B cell (primary cell): ENCODE measurements at places on chromosomes 13 and 19. TPM values are rescaled to one million over a fixed set of nuclear protein-coding genes. Genes with fewer than 3 reads are reported as not detected.

CYP2F1 gene
- not detected in 2 replicates for total RNA-seq

C13orf42 gene
- not detected in 2 replicates for total RNA-seq

SYNGR4 gene
- not detected in 2 replicates for total RNA-seq

CD209 gene
- not detected in 2 replicates for total RNA-seq

CCDC97 gene
- 68.3 and 78.3 TPM in 2 replicates for total RNA-seq

NLRP11 gene
- total RNA-seq = 0.12 TPM in 1 of 2 replicates, not detected in the other
